NCI-H2081 treated with DMSO at 0.1 percent for 48 hours (cell line): ENCODE measurements at places on chromosomes 2 and 18.

DNA sequence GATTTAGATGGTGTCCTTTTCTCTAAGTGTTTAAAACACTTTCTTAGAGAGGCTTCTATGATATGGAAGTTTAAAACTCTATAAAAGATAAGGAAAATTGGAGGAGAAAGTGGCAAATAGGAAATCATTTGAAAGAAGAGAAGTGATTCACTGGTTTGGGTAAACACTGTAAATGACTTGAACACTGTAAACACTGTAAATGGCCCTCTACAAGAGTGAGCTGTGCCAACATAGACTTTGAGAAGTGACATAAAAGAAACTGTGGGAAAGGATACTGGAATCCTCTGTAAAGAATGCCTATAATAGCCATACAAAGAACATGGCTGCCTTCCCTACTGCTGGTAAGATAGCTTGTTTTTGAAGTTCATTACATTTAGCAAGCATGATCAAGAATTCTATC lies 210.9 kb upstream of the SIX3 start:
- DNase-seq = no peak

GRCh38 chr2:96920801-96921560 lies 51.1 kb upstream of the SEMA4C start:
- DNase-seq = no peak

- DNase-seq = no peak
Measured at GRCh38 chr2:20620271-20620681, 30.6 kb downstream of the HS1BP3 start.

- DNase-seq = no peak
Measured at GRCh38 chr18:33557706-33558105, 20.3 kb upstream of the ASXL3 start.

GRCh38 chr2:19313553-19313952 lies 44.9 kb downstream of the OSR1 start:
- no peak for DNase-seq

- no peak for DNase-seq
Measured at GRCh38 chr2:62938126-62938525, 112.5 kb upstream of the OTX1 start.

GRCh38 chr2:191959209-191959608 lies 112.3 kb upstream of the CAVIN2 start:
- DNase-seq = no peak

DNA sequence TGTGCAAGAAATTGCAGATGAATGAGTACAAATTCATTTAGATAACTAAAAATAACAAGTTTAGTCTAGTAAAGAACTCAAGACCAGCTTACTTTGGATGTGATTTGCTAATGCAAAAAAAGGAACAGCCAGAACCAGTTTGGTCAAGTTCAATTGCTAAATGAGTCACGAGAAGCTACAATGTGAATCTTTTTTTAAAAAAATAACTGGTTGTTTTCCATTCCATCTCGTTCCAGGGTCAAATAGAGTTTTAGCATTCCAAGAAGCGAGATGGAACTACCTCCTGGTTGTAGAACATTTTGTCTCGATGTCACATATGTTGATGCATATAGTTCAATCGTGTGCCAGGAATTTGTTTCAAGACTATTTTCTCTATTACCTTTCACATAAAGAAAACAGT lies 65.0 kb upstream of the IKZF2 start:
- no peak for DNase-seq

DNA sequence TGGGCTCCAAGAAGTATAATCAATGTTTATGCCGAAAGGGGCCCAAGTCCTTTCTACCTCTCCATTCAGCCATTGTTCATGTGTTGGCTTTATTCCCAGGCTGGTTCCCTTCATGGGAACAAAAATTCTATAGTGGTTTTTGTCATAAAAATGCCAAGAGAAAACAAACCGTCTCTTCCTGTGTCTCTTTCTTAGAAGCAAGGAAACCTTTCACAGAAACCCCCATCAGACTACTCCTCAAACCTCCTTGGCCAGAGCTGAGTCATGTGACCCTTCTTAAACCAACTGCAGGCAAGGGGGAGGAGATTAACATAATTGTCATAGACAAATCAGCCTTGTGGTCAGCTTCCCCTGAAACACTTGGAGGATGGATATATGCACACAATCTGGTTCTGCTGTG lies 75.1 kb upstream of the TANK start:
- no peak for DNase-seq

DNA sequence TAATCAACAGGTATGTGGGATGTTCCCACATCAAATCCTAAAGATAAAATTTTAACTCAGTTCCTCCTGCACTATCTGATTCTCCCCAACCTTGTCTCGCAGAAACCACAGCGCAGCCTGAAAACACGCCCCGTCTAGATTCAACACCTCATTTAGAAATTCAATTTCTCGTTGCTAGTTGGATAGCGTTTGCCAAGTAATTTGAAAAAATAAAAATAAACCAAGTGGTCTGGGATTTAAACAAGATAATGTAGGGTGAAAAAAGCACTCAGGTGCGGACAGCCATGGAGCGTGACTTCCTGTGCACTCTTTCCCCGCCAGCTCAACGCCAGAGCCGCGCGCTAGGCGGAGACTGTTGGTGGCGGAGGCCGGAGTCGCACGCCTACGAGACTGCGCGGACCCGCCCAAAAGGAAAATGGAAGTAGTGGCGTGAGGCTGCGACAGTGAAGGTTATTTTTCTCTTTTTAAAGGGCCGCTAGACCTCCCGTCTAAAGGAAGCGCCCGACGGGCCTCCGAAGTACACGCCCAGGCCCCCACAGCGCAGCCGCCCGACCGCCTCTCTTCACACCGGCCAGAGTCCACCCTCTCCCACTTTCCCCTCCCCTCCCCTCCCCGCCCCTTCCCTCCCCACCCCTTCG lies 615 bp upstream of the CCNT2 start:
- peak; percentile 94 for DNase-seq

- DNase-seq = no peak
Measured at GRCh38 chr2:101145406-101145805, 5.8 kb downstream of the TBC1D8 start.

- DNase-seq = no peak
Measured at GRCh38 chr2:239216614-239217273, 184.1 kb downstream of the HDAC4 start.

DNA sequence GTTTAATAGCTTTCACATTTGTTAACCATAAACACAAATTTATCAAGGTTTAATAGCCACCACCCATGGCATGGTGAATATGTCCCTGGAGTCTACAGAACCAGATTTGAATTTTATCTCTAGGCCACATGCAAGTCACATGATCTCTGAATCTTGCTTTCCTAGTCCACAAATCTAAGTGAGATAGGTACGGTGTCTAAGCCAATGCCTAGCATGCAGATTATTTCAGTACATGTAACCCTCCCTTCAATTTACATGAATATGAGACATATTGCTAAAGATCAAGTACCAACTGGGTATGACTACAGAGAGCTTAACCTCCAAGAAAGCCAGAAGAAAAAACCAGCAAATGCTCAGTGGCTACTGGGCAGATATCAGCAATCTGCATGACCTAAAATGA lies 10.0 kb downstream of the ZNF24 start:
- no peak for DNase-seq

DNA sequence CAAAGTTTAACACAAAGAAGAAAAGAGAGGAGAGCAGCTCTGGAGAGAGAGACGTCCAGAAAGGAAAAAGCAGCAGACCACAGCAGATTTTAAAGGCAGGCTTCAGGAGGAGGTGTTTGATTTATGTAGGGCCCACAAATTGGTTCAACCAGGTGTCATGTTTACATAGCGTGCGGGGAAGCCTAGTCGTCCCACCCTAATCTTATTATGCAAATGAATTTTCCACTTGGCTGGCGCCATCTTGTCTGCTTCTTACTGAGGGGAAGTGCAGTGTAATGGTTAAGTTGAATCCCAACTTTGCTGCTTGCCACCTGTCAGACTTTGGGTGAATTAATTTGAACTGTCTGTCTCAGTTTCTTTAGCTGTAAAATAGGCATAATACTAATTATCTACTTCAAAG lies 282.4 kb upstream of the CYRIA start:
- peak; percentile 39 for DNase-seq

- DNase-seq = no peak
Measured at GRCh38 chr2:173803449-173803848, 161.7 kb downstream of the SP3 start.

DNA sequence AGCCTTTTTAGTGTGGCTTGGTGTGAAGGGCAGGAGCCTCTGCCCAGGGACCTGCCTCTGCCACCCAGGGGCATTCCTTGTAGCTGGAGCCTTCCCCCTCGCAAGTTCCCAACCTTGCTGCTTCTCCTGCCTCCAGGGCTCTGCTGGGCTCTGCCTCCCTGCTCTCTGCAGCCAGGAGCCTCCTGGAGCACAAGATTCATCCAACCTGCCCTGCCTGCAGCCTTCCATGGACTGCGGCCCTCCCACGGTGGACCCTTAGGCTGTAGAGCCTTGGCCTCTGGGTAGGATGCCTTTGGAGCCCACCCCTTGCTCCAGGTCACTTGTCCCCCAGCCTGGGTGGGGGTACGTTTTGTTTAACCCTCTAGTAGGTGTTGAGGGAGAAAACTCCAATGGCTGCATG lies 2.5 kb downstream of the SLC66A3 start:
- DNase-seq = no peak

GRCh38 chr2:220899492-220899891 lies 672.6 kb downstream of the EPHA4 start:
- no peak for DNase-seq
